ENCODE measurements at places on chromosomes 7 and 10. TPM values are rescaled to one million over a fixed set of nuclear protein-coding genes. Genes with fewer than 3 reads are reported as not detected.

DNA sequence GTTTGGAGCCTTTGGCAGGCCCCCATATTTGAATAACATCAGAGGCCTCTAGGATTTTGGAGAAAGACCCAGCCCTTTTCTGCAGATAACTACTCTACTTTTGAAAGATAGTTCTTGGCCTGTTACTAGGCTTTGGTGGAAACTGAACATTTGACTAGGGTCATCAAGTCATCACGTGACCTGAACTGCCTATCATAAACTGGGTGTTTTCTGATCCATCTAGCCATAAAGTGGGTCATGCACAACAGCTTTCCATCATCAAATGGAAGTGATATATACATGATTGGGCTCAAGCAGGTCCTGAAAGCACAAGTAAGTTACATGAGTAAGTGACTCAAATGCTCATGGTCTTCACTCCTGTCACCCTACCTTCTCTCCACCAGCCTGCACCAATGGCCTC, 552.3 kb upstream of the GRM3 start:
- no peak for DNase-seq

DNA sequence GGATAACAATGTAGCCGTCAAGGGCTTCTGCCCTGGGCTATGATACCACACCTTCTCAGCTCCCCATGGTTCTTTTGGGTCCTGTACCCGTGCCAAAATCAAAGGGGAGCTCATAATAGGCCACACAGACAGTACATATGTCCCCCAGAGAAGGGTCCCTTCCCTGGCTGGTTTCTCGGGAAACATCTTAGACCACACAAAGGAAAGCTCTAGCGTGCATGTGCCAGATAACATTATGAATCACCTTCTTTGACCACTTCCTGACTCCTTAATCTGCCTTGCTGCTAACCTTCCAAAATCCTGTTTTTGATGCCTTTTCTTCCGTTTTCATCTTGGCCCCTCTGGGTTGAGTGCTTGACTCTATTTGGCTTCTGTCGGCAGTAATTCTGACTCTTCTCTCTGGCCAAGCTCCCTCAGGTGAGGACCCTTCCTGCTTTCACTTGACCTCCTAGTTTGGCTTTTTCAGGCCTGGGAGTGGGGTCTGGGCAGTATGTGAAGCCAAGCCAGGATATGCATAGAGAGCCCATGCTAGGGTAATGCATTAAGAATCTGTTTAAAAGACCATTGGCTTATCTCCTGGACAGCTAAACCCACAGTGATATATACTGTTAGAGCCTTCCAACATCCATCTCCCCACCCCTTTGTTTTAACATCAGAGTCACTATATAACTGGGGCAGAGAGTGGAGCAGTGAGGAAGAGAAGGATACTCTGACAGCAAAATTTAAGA, 84.8 kb downstream of the ANLN start:
- DNase-seq: no peak

GRCh38 chr10:97185326-97186058, at the start of gene SLIT1:
Gene SLIT1, minus strand, starts transcription at chr10:97185959. Its CDS starts 285 bp downstream, at chr10:97185674.
- no peak for DNase-seq

DNA sequence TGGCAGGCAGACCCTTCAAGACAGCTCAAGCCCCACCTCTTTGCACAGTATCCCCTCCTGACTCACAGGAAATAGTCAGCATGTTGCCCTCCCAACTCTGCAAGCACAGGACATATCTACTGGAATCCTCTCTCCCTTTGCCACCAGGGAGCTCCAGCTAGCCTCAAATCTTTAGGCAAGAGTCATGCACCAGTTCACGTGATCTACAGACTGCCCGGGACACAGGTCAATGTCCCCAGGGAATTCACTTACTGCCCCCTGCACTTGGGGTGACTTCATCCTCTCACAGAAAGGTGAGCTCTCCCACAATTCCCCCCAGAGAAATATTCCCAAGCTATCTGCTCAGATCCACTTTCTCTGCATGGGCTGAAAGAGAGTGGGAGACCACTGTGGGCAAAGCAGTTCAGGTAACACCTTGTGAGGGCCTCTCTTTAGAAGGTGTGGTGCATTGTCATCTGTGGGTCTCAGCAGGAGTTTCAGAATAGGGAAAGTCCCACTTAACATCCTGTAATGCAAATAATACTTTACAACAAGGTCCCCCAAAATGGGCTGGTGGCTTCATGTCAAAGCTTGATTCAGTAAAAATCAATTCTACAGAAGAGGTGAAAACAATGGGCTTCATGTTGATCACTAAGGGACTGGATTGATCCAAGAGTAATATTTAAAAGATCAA, 129.9 kb downstream of the NOC3L start:
- DNase-seq: peak; percentile 70

DNA sequence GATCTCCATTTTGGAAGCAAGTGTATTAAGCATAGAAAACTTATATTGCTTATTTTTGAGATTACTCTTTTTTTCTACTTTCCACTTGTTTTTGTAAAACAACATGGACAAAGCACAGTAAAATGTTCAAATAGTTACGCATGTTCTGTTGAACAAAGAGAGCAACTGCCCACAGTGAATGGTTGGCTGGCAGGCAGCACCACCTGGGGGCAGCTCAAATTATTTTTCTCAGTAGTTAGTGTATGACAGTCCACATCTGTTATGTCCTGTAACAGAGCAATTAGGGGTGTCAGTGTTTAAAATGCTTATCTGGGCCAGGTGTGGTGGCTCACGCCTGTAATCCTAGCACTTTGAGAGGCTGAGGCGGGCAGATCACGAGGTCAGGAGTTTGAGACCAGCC, 46.1 kb upstream of the CACUL1 start:
- peak; percentile 55 for DNase-seq

- no peak for DNase-seq
These were observed 116.7 kb downstream of the CYP26A1 start for GRCh38 chr10:93190372-93190771.

DNA sequence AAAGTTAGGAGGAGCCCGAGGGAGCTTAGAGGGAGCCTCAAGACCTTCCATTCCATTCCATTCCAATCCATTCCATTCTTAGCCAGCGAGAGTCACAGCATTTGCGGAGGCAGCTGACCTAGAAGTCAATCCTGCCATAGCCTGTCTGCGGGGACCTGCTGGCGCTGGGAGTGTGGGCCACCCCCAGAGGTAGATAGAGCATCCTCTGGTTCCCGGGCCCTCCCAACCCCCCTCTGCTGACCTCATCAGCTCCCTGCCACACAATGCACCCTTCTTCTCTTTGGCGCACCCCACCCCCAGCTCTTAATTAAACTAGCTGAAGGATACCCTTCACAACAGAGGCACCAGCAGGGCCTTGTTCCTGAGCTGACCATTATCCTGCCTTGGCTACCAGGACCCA, 152.5 kb upstream of the ZMIZ1 start:
- no peak for DNase-seq

DNA sequence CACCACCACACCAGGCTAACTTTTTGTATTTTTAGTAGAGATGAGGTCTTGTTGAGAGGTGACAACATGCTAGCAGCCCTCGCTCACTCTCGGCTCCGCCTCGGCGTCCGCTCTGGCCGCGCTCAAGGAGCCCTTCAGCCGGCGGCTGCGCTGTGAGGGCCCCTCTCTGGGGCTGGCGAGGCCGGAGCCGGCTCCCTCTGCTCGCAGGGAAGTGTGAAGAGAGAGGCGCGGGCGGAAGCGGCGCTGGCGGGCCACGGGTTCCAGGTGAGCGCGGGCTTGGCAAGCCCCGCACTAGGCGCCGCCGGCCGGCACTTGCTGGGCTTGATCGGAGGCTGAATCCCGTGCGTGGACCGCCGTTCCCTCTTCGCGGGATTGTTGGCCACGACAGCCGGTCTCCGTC, 83.0 kb downstream of the EEPD1 start:
- no peak for DNase-seq

GRCh38 chr10:73836427-73836980, 25.1 kb upstream of the NDST2 start:
- DNase-seq: no peak

- no peak for DNase-seq
These were observed 246.6 kb downstream of the XPNPEP1 start for GRCh38 chr10:109676703-109677102.

DNA sequence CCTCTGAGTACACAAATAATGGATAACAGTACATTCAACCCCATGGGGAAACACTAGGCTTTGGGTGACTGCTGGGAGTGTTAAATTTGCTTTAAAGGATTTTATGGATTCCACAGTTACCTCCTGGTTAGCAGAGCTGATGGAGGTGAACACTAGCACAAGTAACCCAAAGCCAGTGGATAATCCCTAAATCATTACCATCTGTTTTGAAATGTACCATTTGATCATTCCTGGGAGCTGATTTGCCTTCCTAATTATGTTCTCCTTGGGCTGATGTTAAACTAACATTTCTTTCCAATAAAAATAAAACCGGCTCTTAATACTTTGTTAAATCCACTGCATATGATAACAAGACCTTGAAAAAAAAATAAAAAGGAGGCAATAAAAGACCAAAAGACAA, 493.9 kb downstream of the PLXNA4 start:
- DNase-seq: no peak

- DNase-seq: peak; percentile 85
These were observed 2.8 kb downstream of the CLCN1 start for GRCh38 chr7:143318661-143319060.

GRCh38 chr7:2029211-2029905, 203.4 kb downstream of the MAD1L1 start:
- DNase-seq: no peak

DNA sequence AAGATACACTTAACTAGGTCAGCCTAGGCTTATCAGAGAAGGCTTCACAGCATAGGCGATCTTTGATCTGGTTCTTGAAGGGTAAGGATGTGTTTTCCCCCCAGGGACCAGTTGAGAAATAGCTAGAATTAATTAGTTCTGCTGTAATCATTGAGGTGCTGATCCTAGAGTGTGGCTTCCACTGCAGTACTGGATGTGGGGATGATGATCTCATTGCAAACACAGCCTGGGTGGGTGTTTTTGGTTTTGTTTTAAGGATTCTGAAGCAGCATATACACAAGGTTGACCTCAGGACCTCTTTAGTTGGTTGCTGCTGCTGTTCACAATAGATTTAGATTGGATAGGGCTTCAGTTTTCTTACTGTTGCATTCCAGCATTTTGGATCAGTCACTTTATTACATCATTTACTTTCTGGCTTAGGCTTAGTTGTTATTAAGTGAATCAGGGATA, 159.7 kb downstream of the AUTS2 start:
- no peak for DNase-seq

- no peak for DNase-seq
These were observed 167.9 kb upstream of the PRSS1 start for GRCh38 chr7:142581341-142581740.

DNA sequence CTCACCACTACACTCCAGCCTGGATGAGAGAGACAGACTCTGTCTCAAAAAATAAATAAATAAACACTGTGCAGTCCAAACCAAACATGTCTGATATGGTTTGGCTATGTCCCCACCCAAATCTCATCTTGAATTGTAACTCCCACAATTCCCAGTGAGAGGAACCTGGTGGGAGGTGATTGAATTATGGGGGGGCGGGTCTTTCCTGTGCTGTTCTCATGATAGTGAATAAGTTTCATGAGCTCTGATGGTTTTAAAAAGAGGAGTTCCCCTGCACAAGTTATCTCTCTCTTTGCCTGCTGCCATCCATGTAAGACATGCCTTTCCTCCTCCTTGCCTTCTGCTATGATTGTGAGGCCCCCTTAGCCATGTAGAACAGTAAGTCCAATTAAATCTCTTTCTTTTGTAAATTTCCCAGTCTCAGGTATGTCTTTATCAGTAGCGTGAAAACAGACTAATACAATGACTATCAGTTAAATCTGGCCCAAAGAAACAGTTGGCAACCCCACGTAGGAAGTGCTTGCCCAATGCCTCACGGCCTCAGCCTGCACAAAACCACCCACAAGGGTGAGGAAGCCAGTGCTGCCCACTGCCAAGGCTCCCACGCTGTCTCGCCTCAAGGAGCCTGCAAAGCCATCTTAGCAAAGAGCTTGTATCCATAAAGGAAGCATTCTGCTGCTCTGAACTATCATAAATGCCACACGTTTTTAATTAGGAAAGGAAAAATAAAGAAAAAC, 64.7 kb downstream of the PIK3AP1 start:
- DNase-seq: no peak

DNA sequence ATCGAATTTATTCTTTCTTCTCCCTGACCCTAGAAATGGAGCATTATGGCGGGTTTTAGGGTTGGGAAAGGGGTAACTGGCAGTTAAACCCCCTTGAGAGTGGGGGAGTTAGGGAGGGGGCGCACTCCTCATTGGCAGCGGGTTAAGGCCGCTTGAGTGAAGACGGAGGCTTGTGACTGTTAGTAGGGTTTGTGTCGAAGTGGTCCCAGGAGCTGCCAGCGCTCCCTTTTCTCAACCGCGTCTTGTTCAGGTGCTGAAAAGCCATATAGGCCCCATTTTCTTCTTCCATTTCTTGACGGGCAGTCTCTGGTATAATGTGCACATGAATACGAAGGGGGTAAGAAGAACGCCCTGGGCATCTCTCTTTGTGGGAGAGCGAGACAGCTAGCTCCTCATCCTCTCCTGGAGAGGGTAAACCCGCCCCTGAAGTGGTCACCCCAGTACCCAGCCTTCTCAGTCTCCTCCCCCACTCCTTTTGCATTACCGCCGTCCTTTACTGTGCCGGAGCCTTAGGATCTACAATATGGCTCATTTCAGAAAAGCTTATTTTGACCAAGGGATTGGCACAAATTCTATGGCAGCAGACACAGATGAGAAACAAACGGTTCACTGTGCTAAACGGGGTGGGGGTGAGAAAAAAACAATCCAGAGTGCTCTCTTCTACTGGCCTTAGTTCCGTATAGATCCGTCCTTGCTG, 836 bp downstream of the KMT2E start:
- peak; percentile 58 for DNase-seq

GRCh38 chr7:51261950-51262795, 54.4 kb downstream of the COBL start:
- DNase-seq: no peak

DNA sequence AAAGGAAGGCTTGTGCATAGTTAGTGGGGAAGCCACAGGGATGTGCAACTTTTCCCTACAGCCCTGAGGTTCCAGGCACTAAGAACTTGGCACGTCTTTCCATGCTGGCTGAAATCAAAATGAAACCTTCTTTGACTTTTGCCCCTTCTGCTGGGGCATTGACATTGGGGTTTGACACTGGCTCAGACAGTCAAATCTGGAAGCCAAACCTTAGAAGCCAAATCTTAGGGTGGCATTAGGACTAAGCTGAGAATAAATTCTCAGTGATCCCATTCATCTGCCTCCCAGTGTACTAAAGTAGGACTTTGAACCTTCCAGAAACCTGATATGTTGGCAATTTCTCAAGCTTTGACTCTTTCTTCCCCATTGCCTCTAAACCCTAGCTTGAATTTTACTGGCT, 31.3 kb upstream of the INSYN2A start:
- DNase-seq: peak; percentile 64

- no peak for DNase-seq
These were observed 200.2 kb downstream of the DYNC1I1 start for GRCh38 chr7:95972523-95972922.

ATP6V0A4 gene
- not detected for total RNA-seq

CNTNAP2 gene
- 2.0 TPM for total RNA-seq

LHFPL3 gene
- total RNA-seq: not detected

AMZ1 gene
- total RNA-seq: 0.83 TPM

TMEM270 gene
- total RNA-seq: not detected

EPHB6 gene
- total RNA-seq: 5.1 TPM

GARIN1A gene
- total RNA-seq: 0.38 TPM

RBM28 gene
- total RNA-seq: 13.5 TPM

CAPZA2 gene
- total RNA-seq: 83.7 TPM

RNF133 gene
- total RNA-seq: 0.33 TPM
